ENCODE measurements at places on chromosomes 4 and X.

DNA sequence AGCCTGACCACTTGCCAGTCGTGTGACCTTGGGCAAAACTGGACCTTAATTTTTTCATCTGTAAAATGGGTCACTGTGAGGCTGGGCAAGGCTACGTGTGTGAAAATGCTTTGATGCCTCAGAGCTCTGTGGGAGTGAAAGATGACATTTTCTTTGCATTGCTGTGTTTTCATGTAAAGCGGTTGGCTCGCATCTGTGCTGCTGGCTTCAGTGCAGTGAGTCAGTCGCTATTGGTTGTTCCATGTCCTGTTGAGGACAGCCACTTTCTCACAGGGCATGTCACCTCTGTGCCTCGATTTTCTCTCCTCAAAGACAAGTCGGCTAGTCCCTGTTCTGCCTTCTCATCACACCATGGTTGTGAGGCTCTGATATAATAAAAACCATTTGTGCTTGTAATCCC, 4.4 kb downstream of the MTMR1 start:
- no peak for DNase-seq

DNA sequence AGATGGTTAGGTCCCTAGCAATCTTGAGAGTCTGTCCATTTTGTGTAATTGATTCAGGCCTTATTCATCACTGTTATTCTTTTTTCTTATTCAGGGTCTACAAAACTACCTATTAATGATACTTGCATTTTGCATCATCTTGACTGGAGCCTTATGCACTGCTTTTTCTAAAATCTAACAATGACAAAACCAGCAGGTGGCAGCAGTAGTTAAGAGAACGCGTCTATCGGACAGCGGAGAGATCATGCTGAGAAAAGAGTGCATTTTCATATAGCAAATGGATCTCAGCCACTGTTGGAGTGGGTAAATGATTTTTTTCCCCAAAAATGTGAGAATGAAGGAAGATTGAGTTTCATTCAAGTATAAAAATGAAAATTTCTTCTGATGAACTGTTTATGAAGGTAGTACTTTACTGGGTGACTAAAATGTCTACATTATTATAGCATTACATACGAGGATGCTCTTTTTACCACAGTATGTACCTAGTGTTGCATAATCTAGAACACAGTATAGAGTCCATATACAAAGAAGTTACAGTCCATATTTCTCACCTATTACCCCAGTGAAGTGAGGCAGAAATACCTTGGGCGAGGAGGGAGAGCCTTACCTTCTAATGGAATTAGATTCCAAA, 43.2 kb downstream of the TMEM144 start:
- no peak for DNase-seq

DNA sequence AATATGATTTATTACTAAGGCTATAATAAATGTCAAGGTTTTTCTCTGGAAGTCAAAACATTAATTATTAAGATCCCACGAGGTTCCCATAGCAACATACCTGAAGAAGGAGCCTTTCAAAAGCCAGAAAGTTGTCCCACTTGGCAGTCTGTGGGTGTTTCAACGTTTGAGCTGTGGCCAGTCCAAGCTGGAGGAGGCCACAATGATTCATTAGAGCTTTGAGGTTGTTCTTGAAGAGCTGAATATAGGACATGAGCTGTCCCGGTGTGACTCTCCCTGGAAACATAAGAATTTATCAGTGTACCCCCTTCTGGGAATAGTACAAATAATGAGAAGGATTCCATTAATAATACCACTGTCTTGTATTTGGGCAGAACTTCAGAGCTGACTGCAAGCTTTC, 92.1 kb downstream of the SCFD2 start:
- no peak for DNase-seq

DNA sequence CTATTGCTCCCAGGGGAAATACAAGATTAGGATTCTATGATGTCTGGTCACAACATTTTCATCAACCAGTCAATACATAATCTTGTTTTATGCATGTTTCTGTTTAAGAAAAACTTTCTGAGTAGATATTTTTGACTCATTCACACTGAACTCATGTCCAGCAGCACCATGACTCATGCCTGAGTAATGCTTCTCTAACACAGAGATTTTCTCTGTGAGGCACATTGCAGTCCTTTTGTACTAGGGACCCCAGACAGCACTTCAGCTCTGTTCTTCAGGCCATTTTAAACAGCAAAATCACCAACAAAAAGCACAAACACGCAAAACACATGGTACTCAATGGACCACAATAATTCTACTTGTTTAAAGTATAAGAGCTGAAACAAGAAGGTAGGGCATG, 83.6 kb downstream of the MXRA5 start:
- DNase-seq = no peak

GRCh38 chr4:92445127-92445526, 141.4 kb downstream of the GRID2 start:
- no peak for DNase-seq
